GM13977 (cell line): ENCODE measurements at places on chromosomes 5 and 9.

GRCh38 chr9:81906671-81907070, 21.6 kb upstream of the SPATA31D4 start:
- no peak for DNase-seq

- peak; percentile 60 for DNase-seq
These were observed 132.0 kb upstream of the WWC1 start for GRCh38 chr5:168159425-168159824.

DNA sequence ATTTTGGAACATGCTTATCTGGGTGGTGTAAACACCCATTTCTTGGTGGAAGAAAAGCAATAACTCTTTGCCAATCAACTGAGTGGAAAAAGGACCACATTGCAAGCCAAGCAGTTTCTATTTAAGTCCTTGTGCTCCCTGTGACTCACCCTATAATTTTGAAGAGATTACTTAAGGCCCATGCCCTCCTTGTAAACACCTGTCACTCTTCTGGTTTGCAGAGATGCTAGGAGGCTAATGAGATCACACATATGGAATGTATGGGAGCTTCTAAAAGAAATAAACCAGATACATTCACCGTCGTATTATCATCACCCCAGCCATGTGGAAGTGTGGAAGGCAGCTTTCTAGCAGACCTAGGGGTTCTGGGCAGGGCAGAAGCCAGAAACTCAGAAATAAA, 337.1 kb downstream of the GADD45G start:
- DNase-seq: no peak

GRCh38 chr5:95821110-95822021, 1.2 kb downstream of the GLRX start:
- no peak for DNase-seq

GRCh38 chr5:62385816-62386400, 17.8 kb downstream of the DIMT1 start:
- DNase-seq: no peak

DNA sequence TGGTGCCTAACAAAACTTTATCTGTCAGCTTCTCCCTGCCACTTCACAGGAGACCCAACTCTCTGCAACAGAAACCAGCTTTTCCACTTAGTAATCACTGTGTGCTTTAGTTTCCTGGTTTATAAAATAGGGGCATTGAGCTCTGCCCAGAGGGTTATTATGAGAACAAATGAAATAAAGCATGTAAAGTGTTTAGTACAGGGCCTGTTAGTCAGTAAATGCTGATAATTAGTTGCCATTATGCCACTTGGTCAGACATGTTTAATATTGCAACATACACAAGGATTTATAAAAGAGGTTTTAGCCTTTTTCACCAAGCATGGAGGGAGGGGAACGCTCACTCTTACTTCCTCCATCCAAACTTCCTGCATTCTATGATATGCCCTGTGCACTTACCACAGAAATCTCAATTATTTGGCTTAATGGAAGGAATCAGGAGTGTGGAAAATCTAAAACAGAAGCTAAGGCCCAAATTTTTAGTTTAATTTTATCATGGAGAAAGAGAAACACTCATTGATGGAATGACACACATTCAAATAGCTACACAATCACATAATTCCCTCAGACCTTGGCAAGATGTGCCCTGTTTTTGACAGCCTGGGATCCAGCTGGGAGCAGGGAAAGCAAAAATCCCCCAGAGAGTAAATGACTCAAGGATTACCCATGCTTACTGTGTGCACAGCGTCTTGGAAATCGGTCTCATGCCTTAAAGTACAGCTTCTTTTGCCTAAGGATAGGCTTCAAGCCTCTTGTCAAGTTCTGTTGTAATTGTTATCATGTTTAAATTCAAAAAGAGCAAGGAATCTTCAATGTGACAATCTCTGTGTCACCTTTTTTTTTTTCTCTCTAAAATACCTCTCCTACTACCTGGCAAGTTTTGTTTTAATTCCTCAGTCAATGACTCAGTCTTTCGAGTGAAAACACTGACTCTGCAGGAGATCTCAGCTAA, 34.0 kb downstream of the ZNF474 start:
- DNase-seq: no peak

DNA sequence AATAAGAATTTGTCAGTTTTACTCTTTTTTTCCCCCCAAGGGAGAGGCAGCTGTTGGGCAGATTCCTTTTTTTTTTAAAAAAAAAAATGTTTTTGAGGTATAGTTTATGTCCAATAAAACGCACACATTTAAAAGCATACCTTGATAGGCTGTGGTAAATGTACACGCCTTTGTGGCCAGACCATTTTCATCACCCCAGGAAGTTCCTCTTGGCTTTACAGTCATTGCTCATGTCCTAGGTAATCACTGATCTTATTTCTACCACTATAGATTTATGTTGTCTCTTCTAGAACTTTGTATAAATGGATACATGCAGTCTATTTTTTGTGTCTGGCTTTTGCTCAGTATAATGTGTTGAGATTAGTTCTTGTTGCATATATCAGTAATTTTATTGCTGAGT, 9.8 kb downstream of the SUB1 start:
- DNase-seq: no peak

GRCh38 chr9:134561427-134562145, 80.0 kb upstream of the COL5A1 start:
- no peak for DNase-seq
